ENCODE measurements at places on chromosomes 4 and X.

DNA sequence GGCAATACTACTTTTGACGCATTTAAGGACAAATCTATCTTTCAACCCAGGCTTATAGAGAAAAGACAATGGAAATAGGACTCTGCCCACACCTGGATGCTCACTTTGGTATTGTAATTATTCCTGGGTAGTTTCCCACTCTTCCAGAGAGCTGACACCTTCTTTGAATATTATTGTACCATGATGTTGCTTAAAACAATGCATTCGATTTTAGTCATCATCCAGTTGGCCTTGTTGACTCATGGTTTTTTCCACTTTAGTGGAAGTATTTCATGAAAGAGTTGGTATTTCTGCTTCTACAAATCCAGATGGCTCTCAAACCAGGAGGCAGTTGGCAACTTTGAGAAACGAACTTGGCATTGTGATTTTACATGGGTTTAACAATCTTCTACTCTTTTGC is 124.2 kb downstream of the ENOX2 start:
- DNase-seq, result no peak

DNA sequence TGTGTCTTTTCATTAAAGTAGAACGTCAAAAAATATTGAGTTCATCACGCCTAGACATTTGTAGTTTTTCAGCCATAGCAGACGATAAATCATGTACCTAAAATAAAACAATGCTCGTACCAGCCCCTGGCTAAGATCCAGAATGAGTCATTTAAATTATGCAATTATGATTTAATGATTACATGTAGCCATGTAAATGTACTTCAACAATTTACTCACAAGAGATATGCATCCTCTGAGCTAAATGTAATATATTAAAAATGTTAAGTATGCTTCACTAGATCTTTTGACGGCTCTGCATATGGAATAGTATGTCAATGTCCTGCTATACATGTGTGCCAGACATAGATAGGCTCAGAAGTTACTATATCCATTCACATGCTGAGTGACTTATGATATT is 1077.8 kb downstream of the ARAP2 start:
- no peak for DNase-seq

DNA sequence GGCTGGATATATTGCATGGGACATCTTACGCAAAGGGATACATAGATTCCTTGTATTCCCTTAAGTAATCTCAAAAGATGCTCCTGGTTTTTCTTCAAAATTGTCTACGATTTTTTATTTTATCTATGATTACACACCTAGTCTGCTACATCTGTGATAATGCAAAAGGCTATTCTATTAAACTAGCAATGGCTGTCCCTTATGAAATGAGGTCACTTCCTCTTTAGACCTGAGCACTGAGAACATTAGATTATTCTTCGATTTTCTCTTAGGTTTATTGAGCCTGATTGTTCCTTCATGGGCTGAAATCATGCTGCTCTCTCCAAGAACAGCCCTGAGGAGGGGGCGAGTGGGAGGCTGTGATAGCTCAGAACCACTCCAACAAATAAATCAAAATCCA is 126.8 kb upstream of the ENPP6 start:
- no peak for DNase-seq

GRCh38 chr4:123836851-123837595 is 440.4 kb downstream of the SPRY1 start:
- no peak for DNase-seq
